ENCODE measurements at places on chromosomes 5 and 9. TPM values are rescaled to one million over a fixed set of nuclear protein-coding genes. Genes with fewer than 3 reads are reported as not detected.

The CDH18 gene
- polyA plus RNA-seq: not detected

The PCDHB3 gene
- 0.46 TPM for polyA plus RNA-seq

The KCNIP1 gene
- polyA plus RNA-seq: 0.20 TPM

The SRD5A1 gene
- polyA plus RNA-seq: 3.8 TPM

The CDK9 gene
- polyA plus RNA-seq: 34.7 TPM

The OLFM1 gene
- 10.5 TPM for polyA plus RNA-seq

The NRARP gene
- 2.7 TPM for polyA plus RNA-seq

The PCDHB16 gene
- not detected for polyA plus RNA-seq

The PLCXD3 gene
- polyA plus RNA-seq: 1.2 TPM

The TTC16 gene
- not detected for polyA plus RNA-seq

The HEMGN gene
- polyA plus RNA-seq: not detected

The LAMC3 gene
- 0.61 TPM for polyA plus RNA-seq

The PCDHGB3 gene
- polyA plus RNA-seq: 0.06 TPM

The ADGRD2 gene
- polyA plus RNA-seq: not detected

The FANCC gene
- polyA plus RNA-seq: 4.0 TPM

The RASEF gene
- 7.0 TPM for polyA plus RNA-seq

The PITX1 gene
- 31.6 TPM for polyA plus RNA-seq

The LHX6 gene
- 1.1 TPM for polyA plus RNA-seq

The SPRY4 gene
- polyA plus RNA-seq: 5.2 TPM

The PTPN3 gene
- polyA plus RNA-seq: 14.4 TPM

The CTXN3 gene
- not detected for polyA plus RNA-seq

The ARL10 gene
- polyA plus RNA-seq: 3.5 TPM

The LHX3 gene
- not detected for polyA plus RNA-seq

The RABEPK gene
- polyA plus RNA-seq: 17.9 TPM

The ADAMTSL1 gene
- polyA plus RNA-seq: 1.9 TPM

The CER1 gene
- polyA plus RNA-seq: not detected

The LHX2 gene
- polyA plus RNA-seq: not detected
